ENCODE measurements at places on chromosomes 6 and 20. TPM values are rescaled to one million over a fixed set of nuclear protein-coding genes. Genes with fewer than 3 reads are reported as not detected.
A peak's percentile ranks its signal among the peaks of the same experiment; 100 is the strongest.

SLPI gene
- not detected for total RNA-seq

DNA sequence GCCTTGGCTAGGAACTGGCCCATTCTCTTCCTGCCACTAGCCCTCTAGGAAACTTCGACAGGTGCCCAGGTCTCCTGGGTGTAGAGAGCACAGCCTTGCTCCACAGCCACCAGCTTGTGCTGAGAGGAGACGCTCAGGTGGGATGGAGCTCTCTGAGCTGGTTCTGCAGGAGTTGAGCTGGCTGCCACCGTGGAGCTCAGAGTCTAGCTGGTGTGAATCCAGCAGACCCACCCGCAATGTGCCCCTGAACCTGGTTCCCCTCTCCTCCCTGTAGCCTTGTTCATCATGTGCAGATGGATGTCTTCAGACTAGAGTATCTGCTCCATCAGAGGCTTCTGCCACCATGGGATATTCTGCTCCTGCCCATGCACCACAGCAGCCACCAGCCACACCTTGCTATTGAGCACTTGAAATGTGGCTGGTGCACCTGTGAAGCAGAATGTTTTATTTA is 222.5 kb downstream of the SYNDIG1 start:
- no peaks in the 10 kb centered on the region for H3K36me3 ChIP-seq
- no peak overlapping the region for H3K4me3 ChIP-seq
- H3K27me3 ChIP-seq, result no peaks in the 10 kb centered on the region
- peak; percentile 20 for DNase-seq
- H3K4me1 ChIP-seq, result no peaks in the 10 kb centered on the region

CFB gene
- total RNA-seq, result 1.5 TPM

DNA sequence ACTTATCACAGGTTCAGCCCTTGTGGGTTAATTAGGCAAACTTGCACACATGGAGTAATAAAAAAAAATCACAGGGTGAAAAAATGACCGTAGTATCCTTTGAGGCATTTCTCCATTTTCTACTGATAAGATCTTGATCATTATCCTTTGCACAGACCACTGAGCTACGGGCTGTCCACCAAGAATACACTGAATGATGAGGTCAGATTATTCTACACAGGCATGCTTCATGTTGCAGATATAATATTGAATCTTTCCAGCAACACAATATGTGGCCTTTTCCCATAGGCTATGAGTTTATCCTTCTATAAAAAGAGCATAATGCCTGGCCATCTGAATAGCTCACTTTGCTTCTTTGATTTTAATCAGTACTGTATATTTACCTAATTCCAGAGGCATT is 168.9 kb downstream of the FRK start:
- no peaks in the 10 kb centered on the region for H3K4me1 ChIP-seq
- no peaks in the 10 kb centered on the region for H3K36me3 ChIP-seq
- H3K27ac ChIP-seq, result no peak overlapping the region

DNA sequence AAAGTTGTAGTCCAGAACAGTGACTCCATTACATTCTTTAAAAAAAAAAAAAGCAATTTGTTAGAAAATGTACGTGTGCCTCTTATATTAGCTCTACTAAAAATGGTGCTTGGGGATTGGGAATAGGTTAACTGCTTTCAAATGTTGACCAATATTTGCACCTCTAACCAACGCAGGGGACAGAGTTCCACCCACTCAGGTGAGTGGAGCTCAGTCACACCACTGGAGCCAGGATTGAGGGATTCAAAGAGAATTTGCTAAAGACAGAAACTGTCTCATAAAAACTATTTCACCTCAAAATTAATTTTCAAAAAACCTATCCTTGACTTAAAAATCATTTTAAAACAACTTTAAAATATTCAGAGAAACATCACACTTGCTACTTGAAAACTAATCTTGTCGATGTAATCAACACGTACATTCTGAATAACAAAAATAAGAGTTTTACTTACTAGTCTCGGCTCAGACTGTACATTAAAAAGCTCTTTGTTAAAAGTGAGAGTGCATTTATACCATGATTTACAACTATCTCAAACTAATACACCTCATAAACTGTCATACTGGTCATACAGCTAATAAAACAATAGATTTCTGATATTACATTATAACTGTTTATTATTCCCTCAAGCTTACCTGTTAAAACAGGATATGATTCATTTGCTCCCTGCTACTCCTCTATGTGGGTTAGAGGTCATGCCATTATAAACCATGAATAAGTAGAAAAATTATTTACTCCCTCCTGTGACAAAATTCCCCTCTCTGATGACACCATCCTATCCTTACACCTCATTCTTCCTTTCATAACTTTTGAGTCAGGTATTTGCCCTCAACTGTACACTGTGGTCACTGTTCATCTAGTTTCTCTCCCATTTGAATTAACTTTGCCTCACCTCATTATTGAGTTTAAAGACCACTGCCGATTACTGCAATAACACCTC is 88.6 kb downstream of the PDE10A start:
- H3K27ac ChIP-seq, result no peak overlapping the region
- no peak for DNase-seq
- no peak overlapping the region for H3K4me3 ChIP-seq
- no peaks in the 10 kb centered on the region for H3K4me1 ChIP-seq
- no peaks in the 10 kb centered on the region for H3K36me3 ChIP-seq

GRCh38 chr6:7865781-7866180 is 44.8 kb downstream of the TXNDC5 start:
- no peak overlapping the region for H3K27ac ChIP-seq
- H3K4me1 ChIP-seq, result no peaks in the 10 kb centered on the region
- peaks cover 2% of the 10 kb centered on the region for H3K27me3 ChIP-seq

GRCh38 chr6:137808836-137809315 is 58.2 kb upstream of the TNFAIP3 start:
- peaks cover 17% of the 10 kb centered on the region for H3K4me1 ChIP-seq
- H3K27me3 ChIP-seq, result no peaks in the 10 kb centered on the region
- no peak for DNase-seq
- no peak overlapping the region for H3K27ac ChIP-seq

DNA sequence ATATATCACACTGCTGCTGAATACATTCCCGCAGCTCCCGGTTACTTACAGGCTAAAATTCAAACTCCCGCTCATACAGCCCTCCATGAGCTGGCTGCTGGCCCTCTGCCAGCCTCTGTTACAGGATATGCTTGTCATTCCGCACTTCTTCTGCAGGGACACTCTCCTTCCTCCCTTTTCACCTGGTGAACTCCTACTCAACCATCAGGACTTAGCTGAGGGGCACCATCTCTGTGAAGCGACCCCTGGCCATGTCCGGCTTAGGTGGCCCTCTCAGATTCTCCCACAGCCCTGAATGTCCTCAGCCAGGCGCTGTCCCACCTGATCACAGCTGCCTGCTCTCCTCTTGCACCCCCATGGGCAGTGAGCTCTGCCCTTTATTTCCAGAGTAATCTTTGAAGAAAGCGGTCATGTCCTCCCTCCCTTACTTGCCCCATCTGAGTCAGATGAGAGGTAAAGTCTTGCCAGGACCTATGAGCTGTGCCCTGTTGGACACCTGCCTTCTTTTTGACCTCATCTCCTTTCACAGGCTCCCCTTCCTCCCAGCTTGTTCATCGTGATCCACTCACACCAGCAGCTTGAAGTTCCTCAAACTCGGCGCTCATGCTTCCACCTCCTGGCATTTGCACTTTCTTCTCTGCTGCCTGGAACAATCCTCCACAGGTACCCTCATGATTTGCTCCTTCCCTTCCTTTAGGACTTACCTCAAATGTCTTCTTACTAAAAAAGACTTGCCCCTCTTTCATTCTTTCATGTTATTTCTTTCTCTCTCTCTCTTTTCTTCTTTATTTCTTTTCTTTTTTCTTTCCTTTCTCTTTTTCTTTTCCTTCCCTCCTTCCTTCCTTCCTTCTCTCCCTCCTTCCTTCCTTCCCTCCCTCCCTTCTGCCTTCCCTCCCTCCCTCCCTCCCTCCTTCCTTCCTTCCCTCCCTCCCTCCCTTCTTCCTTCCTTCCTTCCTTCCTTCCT is 5.6 kb downstream of the CYP24A1 start:
- no peak overlapping the region for H3K27ac ChIP-seq
- H3K4me1 ChIP-seq, result peaks cover 8% of the 10 kb centered on the region
- peaks cover 34% of the 10 kb centered on the region for H3K27me3 ChIP-seq
- no peak overlapping the region for H3K4me3 ChIP-seq
- no peaks in the 10 kb centered on the region for H3K36me3 ChIP-seq

LHFPL5 gene
- total RNA-seq, result not detected

GRCh38 chr6:157688275-157688959 is 134.6 kb upstream of the SNX9 start:
- no peak overlapping the region for H3K27ac ChIP-seq
- no peaks in the 10 kb centered on the region for H3K36me3 ChIP-seq
- H3K27me3 ChIP-seq, result no peaks in the 10 kb centered on the region
- H3K4me1 ChIP-seq, result no peaks in the 10 kb centered on the region

DNA sequence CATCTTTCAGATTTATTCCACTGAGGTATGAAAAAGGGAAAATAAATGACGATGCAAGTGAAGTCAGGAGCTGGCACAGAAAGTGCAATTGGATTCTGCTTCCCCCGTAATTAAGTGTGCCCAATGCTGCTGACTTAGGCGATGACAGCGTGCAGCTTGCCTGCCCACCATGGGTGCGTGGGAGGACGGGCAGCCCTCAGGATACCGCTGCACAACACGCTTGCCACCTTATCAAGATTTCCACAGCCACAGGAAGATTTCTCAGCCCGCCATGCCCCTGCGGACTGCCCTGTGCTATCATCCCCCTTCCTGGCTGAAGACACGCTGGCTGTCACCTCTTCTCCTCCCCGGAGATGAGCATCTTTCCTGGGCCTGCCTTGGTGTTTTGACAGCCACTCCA is 103.3 kb upstream of the BACH2 start:
- no peak for DNase-seq
- H3K27me3 ChIP-seq, result no peaks in the 10 kb centered on the region
- H3K27ac ChIP-seq, result no peak overlapping the region
- no peaks in the 10 kb centered on the region for H3K36me3 ChIP-seq

ZNF831 gene
- total RNA-seq, result 24.9 TPM

All from CD4-positive, alpha-beta T cell (primary cell).